MM.1S (cell line): ENCODE measurements at places on chromosomes 4 and X.

DNA sequence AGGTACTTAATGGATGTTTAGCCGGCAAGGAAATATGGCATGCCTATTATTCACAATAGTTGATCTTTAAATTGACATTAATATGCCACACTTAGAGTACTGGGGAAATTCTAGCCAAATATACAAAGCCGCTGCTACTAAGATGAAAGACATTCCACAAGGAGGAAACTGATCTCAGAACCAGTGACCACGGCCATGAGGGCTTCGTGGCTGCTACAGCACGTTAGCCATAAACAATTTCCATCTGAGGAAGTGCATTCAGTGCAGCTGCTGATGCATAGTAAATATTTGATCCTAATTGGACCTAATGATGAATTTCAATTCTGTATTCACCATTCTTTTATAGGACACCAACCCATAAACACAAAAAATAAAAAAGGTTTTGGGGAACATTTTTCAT lies 59.1 kb downstream of the SORBS2 start:
- no peaks in the 10 kb centered on the region for H3K4me1 ChIP-seq
- no peaks in the 10 kb centered on the region for H3K27me3 ChIP-seq
- no peak overlapping the region for H3K4me3 ChIP-seq
- no peak overlapping the region for H3K27ac ChIP-seq
- H3K36me3 ChIP-seq: no peaks in the 10 kb centered on the region

GRCh38 chrX:155997436-155997835 lies at the start of gene IL9R:
IL9R (plus strand) TSS chrX:155997696; CDS start chrX:155997760, 64 bp downstream.
- DNase-seq: peak; percentile 6
- no peaks in the 10 kb centered on the region for H3K36me3 ChIP-seq
- H3K4me3 ChIP-seq: no peak within 1 kb of the TSS

DNA sequence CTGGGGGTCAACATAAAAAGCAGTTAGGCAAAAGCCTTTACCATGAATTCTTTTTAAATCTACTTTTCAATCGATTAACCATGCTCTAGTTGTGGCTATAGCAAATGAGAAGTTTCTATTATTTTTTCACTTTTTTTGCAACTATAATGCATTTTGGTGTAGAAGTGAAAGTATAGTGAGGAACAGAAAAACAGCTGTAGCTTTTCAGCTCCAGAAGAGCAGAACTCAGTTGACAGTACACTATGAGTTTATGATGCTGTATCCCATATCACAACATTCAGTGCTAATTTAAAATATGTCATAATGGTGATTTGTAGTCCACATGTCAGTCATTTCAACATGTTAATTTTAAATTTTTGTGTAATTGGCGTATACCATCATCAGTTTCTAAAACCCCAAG lies 8.7 kb upstream of the MUC7 start:
- H3K36me3 ChIP-seq: no peaks in the 10 kb centered on the region
- no peak for DNase-seq
- H3K4me1 ChIP-seq: no peaks in the 10 kb centered on the region
- H3K27ac ChIP-seq: no peak overlapping the region
- no peak overlapping the region for H3K4me3 ChIP-seq

DNA sequence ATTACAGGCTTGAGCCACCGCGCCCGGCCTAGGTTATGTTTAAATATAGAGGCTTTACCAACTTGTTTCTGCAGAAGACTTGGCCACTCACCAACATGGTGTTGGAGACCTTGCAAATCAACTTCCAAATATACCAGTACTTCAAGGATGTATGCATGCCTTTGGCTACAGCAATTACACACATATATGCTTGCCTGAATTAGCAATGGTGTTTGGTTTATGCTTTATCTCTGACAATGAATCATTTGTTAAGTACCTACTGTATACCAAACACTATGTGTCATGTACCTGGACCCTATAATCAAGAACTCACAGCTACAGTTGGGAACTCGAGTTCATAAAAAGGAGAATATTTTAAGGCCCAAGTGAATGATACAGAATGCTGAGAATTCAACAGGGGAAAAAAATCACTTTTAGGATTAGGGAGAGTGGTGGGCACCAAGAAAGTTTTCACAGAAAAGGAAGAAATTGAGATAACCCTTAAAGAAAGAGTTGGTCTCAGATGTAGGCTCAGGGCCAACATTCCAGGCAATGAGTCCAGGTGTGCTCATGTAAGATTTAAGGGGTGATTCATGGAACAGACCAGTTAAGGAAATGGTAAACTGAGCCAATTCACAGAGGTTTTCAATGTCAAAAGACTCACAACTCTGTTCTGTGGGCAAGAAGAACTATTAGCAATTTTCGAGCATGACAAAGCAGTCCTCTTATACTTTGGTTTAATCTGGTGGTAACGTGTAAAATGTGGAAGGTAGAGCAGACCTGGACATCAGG lies 98.9 kb downstream of the BCOR start:
- no peak overlapping the region for H3K4me3 ChIP-seq
- H3K27ac ChIP-seq: no peak overlapping the region
- DNase-seq: no peak
- no peaks in the 10 kb centered on the region for H3K36me3 ChIP-seq
- no peaks in the 10 kb centered on the region for H3K4me1 ChIP-seq
- no peaks in the 10 kb centered on the region for H3K27me3 ChIP-seq

DNA sequence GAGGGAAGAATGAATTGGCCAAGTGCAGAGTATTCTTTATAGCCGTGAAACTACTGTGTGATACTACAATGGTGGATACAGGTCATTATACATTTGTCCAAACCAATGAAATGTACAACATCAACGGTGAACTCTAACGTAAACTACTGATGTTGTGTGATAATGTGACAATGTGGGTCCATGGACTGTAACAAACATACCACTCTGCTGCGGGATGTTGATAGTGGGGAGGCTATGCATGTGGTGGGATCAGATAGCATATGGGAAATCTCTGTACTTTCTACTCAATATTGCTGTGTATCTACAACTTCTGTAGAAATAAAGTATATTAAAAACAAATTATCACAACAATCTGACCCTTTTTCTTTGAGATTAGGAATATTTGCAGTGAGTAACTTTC lies 101.1 kb downstream of the TEX13C start:
- H3K4me3 ChIP-seq: no peak overlapping the region
- H3K27me3 ChIP-seq: no peaks in the 10 kb centered on the region
- no peaks in the 10 kb centered on the region for H3K36me3 ChIP-seq

DNA sequence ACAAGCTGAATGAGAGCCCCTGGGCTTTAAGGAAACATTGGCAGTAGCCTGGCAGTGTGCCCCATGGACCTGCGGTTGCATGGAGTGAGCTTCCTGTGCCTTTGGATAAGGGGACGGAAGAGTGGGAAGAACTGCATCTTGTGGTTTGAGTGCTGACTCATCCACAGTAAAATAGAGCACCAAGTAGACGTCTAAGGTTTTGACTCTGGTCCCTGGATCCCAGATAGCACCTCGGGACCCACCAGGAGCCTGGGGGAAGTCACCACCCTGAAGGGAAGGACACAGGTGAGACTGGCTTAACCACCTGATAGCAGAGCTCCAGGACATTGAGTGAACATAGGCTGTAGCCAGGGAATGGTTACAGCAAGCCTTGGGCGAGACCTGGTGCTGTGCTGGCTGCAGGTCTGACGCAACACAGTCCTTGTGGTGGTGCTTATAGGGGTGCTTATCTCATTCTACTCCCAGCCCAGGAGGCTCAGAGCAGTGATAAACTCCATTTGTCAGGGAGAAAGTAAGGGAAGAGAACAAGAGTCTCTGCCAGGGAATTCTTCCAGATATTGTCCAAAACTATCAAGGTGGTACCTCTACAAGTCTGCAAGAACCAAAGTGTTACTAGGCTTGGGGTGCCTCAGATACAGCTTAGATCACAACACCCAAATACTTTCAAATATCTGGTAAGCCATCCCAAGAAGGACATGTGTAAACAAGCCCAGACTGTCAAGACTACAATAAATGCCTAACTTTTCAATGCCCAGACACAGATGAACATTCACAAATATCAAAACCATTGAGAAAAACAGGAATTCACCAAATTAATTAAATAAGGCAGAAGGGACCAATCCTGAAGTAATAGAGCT lies 123.6 kb upstream of the TET2 start:
- no peaks in the 10 kb centered on the region for H3K27me3 ChIP-seq
- no peaks in the 10 kb centered on the region for H3K4me1 ChIP-seq
- H3K27ac ChIP-seq: no peak overlapping the region
- no peak for DNase-seq
- no peaks in the 10 kb centered on the region for H3K36me3 ChIP-seq
